ENCODE measurements at places on chromosomes 12 and 14.

- DNase-seq: no peak
Measured at GRCh38 chr12:57765698-57766463, 997 bp downstream of the CYP27B1 start.

DNA sequence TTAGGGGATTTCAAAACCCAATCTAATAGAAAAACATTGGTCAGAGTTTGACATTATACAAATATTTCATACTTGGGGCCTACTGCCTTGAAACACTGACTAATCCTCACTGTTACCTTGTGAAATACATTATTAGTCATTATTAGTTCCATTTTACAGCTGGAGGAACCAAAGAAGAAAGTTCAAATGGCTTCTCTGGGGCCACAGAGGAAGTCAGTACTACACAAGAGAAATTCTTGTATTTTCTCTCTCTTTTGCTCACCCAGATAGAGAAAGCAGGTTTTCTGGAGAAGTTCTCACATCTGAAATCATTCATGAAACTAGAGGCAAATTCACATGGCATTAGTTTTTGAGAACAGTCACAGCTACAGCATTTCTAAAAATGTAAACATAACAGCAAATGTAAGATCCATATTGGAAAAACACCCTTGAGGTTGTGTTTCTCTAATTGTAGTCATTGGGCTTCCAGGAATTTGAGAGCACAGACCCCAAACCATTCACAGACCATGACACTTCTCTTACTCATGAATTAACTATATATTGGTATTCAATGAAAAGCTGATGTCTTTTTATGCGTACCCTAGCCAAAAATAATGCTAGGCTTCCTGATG is 83.0 kb downstream of the LLPH start:
- DNase-seq: no peak

GRCh38 chr14:103694572-103695026 is 20.7 kb downstream of the XRCC3 start:
- DNase-seq: no peak

- DNase-seq: no peak
Measured at GRCh38 chr12:67096533-67097318, 172.4 kb upstream of the CAND1 start.

DNA sequence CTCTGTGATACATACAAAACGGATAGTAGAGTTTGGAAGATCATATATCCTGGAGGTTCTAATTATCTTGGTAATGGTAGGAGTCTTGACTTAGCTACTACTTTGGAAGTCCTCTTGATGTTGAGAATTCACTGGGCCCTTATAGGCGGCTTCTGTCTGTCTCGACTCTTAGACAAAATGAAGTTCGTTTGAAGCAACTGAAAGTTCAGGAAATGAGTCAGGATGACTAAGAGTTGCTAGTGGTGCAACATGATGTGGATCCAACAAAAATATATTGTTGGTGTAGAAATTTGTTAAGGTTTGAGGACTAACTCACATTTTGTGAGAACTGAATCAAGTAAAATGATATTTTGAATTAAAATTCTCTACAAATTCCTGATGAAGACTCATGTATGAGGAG is 272.7 kb downstream of the AEBP2 start:
- DNase-seq: no peak

GRCh38 chr12:92621833-92622232 is 81.0 kb upstream of the PLEKHG7 start:
- no peak for DNase-seq

DNA sequence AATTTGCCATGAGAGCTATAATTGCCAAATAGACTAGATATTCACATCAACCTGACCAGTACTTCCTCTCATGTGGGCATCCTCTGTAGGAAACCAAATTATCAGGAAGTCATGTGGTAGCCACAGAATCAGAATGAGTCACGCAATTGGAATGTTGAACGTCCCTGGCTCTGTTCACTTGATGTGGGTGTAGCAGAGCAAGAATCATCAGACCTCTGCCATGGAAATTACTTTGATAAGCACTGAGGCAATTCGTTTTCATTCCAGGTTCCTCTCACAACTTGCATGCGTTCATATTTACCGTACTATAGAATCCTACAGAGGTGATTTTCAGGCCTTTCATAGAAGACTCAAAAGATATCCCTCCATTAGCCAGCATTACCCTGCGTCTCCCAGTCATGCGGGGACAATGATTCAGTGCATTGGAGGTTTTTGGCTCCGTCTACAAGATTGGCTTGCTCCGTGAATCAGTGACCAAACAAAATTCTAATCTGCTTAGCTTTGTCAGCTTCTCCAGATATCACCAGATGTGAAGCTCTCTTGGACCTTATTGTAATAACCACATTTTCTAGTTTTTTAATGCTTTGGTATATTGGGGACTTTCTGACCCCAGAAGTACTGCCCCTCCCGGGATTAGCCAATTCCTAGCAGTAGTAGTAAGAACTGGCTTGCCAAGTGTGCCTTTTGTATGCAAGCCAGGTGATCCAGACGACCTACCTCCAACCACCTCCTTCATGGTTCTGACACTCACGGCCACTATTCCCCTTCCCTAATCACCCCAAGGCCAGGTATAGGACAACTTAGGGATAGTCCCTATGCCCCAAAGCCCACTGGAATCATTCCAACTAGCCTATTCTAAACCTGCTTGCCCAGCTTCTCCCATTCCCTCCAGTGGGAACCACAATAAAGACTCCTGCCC is 133.4 kb downstream of the KICS2 start:
- DNase-seq: no peak

DNA sequence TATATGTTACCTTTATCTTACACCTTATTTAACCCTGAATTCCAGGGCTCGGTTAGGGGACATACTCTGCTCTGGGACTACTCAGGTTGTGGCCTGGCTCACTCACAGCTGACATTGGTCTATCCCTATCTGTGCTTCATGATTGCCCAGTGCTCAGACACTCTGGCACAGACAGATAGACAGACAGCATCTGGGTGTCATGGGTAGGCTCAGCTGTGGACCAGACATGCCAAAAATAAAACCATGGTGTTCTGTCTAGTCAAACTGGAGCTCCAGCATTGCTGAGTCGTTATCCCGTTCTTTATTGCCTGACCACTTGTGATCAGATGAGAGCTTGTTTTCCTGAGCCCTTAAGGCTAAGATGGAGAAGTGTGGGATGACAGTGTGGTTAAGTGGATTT is 29.0 kb downstream of the FBXW8 start:
- no peak for DNase-seq

- DNase-seq: no peak
Measured at GRCh38 chr14:75138492-75138891, 11.6 kb upstream of the NEK9 start.

GRCh38 chr12:44436756-44437155 is 439.4 kb downstream of the NELL2 start:
- no peak for DNase-seq

DNA sequence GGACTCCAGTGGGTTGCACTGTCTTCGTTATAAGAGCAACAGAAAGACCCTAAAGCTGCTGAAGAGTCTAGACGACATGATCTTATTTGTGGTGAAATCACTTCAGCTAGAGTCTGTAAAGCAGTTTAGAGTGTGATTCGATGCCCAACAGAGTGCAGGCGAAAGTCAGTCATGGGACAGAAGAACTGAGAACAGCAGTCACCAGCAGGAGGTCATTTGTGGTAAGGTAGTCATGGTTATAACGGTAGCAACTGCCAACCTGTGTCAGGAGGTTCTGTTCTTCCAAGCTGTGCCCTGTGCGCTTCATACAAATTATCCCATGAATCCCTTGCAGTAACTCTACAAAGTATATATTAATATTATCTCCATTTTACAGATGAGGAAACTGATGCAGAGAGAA is 954.1 kb downstream of the AACS start:
- DNase-seq: no peak

GRCh38 chr14:95444132-95445129 is 72.0 kb downstream of the SYNE3 start:
- no peak for DNase-seq

DNA sequence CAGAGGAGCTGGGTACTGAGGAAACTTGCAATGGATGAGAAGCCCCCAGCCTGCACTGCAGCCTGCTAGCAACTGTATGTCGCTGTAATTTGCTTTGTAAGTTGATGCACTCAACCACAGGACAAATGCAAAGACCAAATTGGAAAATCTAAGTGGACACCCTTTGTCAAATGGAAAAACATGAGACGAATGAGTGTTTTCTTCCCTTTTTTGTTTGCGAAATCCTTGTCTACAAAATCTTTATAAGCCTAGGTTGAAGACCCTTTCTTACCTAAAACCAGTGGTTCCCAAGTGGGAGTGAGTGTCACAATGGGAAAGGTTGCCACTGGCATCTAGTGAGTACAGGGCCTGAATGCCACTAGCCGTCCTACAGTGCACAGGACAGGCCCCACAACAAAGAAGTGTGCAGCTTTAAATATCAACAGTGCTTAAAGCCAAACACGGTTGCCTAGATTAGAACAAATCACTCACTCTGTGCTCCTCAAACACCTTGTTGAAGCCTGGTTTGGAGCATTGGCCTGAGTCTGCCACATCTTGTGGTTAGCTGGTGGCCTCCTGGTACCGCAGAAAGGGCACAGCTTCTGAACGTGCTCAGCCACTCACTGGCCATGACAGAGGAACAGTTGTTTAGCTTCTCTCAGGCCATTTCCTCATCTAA is 7.6 kb upstream of the VASH1 start:
- no peak for DNase-seq

DNA sequence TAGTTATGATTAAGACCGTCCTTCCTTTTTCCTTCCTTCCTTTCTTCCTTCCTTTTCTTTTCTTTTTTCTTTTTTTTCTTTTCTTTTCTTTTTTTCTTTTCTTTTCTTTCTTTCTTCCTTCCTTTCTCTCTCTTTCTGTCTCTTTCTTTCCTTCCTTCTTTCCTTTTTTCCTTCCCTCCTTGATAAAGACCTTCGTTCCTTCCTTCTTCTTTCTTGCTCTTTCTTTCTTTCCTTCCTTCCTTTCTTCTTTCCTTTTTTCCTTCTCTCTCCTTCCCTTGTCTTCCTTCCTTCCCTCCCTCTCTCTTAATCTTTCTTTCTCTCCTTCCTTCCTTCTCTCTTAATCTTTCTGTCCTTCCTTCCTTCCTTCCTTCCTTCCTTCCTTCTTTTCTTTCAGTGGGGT is 130.9 kb downstream of the PAPOLA start:
- DNase-seq: no peak

- DNase-seq: no peak
Measured at GRCh38 chr14:28272270-28272669, 494.3 kb upstream of the FOXG1 start.

DNA sequence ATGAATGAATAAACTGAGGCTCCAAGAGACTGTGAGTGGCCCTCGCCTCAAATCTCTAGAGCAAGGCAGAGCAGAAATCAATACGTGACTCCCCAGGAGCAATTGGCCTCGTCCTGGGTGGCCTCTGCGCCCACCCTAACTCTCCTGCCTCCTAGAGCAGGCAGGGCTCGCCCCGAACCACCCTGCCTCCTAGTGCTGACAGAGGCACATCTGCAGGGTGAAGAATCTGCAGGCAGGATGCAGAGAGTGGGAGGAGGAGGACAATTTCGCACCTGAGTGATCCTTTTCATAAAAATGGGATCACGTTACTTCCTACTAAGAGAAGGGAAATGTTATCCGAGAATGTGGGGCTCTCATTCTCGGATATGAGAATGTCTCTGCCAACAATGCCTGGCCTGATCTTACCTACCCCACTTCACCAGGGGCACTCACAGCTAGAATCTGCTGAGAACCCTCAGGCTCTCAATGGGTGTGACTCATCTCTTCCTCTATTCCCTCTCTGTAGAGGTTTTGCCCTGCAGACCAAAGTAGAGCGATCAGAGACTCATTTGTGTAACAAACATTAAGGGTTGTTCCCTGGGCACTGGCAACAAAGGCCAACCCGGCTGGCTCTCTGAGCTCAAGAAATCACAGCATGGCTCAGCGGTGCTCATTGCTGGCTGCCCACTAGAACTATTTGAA is 61.7 kb upstream of the BCL2L14 start:
- DNase-seq: no peak

DNA sequence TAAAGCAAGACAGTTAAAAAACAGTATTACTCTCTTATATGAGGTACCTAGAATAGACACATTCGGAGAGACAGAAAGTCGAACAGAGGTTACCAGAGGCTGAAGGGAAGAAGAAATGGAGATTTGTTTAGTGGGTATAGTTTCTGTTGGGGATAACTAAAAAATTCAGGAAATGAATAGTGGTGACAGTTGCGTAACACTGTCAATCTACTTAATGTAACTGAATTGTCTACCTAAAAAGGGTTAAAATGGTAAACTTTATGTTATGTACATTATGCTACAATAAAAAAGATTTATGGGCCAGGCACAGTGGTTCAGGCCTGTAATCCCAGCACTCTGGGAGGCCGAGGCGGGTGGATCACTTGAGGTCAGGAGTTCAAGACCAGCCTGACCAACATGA is 30.6 kb upstream of the SLC6A13 start:
- no peak for DNase-seq

DNA sequence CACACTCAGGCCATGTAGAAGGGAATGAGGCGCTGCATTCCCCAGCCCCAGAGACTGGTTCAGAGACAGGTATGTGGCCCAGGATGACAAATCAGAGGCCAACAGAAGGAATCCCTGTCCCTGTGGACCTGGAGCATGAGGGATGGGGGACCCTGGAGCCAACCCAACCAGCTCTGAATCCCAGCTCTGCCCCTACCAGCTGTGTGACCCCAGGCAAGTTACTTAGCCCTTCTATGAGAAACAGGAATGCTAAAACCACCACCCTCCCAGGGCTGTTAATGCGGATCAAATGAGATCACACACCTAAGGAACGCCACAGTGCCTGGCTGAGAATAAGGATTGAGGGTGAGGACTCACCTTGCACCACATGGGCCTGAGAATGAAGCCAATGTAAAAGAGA is 15.6 kb downstream of the ITPK1 start:
- DNase-seq: no peak

- DNase-seq: no peak
Measured at GRCh38 chr12:53482626-53483168, 16.6 kb downstream of the MAP3K12 start.

- no peak for DNase-seq
Measured at GRCh38 chr12:123254853-123255446, 16.7 kb downstream of the CDK2AP1 start.

- DNase-seq: no peak
Measured at GRCh38 chr14:35213869-35214387, 78.3 kb upstream of the PSMA6 start.

- no peak for DNase-seq
Measured at GRCh38 chr12:27094726-27095125, 12.3 kb upstream of the C12orf71 start.

DNA sequence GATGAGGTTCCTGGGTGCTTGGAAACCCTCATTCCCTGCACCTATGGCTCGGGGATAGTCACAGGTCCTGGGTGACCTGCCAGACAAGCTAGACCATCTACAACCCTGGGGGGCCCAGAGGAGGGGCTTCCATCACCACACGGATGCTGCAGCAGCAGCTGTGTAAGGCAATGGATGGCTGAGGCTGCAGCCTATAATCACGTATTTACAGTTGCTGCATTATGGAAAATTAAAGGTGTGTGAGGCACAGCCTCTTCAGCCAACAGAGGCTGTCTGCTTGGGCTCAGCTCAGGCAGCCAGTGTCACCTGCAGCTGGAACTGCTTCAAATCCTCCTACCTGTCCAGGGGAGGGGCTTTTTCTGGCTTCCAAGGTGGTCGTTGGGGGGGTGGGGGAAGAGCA is 268.1 kb downstream of the CACNA1C start:
- no peak for DNase-seq

GRCh38 chr14:53955671-53956426 is 776 bp downstream of the BMP4 start:
- DNase-seq: no peak

GRCh38 chr12:13288501-13288900 is 92.0 kb downstream of the EMP1 start:
- DNase-seq: no peak

GRCh38 chr12:119676573-119676972 is 8.6 kb downstream of the PRKAB1 start:
- DNase-seq: no peak

GRCh38 chr14:91349481-91350074 is 68.0 kb downstream of the CCDC88C start:
- no peak for DNase-seq
